Activated CD4-positive, alpha-beta memory T cell treated with anti-CD3 and anti-CD28 coated beads for 36 hours (primary cell): ENCODE measurements at places on chromosomes 7 and 10.

GRCh38 chr10:33155720-33156638, 178.5 kb downstream of the NRP1 start:
- peak; percentile 53 for DNase-seq

DNA sequence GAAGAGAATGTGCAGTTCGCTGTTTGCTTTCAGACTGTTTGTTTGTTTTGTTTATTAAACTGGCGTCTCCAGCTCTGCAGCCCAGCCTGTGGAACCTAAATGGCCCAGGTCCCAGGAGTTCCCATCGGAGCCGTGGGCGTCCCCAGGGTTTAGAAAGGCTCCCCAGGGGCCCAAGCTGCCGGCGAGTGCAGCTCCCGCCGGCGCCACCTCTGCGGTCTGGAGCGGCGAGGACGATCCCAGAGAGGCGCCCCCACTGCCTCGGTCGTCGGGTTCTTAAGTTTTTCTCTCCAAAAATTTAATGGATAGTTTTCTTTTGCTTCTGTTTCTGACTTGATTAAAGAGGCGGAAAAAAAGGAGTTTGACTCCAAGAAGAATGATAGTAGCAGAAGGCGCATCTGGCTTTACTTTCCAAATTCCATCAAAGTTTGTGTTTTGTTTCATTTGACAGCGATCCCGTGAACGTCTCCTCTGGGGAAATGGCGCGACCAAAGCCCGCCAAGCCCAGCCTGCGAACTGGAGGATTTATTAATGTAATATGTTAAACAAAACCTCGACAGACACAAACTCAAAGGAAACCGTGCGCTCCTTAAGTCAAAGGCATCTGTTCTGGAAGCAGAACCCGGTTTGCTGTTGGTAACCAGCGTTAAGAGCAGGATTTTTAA, 718 bp upstream of the FZD1 start:
- no peak for DNase-seq

DNA sequence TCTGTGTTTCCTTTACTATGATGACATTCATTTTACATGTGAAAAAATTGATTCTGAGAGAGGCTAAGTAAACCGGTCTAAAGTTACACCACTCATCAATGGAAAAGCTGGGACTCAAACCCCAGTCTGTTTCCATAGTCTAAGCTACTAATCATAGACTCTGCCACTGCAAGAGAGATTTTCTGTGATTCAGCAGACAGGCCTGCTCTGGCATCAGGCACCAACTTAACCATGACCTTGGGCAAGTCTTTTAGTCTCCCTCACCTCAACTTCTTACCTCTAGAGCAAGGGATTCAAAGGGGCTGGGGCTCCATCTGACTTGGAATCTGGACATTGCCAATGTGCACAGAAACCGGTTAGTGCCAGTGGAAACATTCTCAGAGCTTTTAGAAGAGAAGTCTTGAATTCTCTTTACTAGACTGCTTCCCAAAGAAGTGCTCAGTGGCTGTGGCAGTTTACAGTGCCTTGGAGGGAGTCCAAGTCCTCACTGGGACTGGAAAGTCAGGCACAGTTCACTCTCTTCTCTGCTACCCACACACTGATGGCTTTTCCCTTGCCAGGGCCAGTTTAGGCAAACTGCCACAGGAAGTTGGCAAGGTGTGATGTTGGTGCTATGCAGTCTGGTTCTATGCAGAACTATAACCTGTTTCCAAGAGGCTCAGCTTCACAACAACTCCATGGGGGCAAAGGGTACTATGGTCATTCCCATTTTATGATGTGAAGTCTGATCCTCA, 4.5 kb upstream of the BLNK start:
- no peak for DNase-seq

DNA sequence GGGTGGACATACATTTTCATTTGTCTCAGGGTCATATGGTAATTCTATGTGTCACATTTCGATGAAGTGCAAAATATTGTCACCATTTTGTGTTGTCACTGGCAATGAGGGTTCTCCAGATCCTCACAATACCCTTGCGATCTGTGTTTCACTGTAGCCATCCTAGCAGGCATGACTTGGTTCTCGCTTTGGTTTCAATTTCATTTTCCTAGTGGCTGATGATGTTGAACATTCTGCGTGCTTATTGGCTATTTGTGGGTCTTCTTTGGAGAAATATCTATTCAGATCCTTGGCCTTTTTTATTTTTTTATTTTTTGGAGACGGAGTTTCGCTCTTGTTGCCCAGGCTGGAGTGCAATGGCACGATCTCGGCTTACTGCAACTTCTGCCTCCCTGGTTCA, 24.8 kb upstream of the MNX1 start:
- DNase-seq: no peak

DNA sequence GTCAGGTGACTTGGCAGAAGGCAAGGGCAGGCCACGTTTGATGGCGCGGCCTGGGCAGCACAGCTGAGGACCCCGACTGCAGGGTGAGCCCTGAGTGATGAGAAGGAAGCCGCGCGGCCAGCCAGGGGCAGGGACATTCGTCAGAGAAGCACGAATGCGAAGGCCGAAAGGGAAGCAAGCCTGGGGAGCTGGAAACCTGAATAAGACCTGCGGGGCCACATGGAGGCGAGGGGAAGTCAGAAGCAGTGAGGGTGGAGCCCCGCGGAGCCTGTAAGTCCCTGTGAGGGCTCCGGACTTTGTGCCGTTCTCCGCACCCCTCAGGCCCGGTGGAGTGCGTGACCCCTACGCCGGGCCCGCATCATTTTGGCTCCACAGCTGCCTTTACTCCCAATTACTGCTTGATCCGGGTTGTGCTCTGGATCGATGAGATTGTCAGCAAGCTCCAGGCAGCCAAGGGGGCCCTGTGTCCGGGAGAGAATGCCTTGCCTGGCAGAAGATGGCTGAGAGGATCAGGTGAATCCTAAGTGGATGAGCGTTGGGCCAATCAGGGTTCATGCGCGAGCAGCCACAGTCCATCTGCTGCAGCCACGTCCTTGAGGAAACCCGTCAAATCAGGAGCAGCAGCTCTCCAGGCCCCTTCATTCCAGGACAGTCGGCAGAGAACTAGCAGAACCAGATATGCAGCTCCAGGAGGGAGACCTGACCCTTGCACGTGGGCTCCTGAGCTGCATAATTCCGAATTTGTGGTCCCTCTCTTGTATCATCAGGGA, 293.3 kb upstream of the SHH start:
- DNase-seq: no peak
